ENCODE measurements at places on chromosomes 6 and 20.

GRCh38 chr6:163308629-163309440 lies 105.7 kb upstream of the QKI start:
- DNase-seq, result no peak

GRCh38 chr20:4766631-4767030 lies 44.9 kb downstream of the PRND start:
- DNase-seq, result no peak

DNA sequence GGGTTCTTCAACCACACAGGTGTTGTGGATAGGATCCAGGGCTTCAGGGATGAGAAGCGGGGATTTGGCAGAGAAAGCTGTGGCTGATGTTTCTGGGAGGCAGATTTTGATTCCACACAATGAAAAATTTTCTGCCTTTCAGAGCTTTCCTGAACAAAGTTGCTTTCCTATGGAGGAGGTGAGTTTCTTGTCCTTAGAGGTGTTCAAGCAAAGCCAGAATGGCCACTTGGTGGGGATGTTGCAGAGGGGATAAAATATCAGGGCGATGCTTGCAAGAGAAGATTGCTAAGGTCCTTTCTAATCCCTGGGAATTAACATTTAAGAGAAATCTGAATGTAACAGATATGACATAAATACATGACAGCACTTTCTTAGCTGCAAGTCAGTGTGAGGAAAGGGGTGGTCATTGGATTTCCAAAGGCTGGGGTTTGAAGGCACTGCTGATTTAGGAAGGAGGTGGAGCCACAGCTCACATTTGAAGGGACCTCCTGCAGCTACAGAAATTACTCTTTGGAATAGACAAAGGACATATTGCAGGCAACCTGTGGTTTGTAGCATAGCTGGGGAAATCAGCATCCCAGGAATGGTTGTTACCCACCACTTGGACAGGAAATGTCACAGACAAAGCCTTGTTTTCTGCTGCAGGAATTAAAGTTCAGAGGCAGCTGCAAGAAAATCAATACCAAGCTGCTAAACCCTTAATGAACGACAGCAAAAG lies 271.1 kb upstream of the CHD6 start:
- DNase-seq, result no peak

GRCh38 chr6:118750143-118750542 lies 98.8 kb upstream of the CEP85L start:
- no peak for DNase-seq

GRCh38 chr6:24721461-24722215 lies 2.7 kb upstream of the C6orf62 start:
- no peak for DNase-seq

DNA sequence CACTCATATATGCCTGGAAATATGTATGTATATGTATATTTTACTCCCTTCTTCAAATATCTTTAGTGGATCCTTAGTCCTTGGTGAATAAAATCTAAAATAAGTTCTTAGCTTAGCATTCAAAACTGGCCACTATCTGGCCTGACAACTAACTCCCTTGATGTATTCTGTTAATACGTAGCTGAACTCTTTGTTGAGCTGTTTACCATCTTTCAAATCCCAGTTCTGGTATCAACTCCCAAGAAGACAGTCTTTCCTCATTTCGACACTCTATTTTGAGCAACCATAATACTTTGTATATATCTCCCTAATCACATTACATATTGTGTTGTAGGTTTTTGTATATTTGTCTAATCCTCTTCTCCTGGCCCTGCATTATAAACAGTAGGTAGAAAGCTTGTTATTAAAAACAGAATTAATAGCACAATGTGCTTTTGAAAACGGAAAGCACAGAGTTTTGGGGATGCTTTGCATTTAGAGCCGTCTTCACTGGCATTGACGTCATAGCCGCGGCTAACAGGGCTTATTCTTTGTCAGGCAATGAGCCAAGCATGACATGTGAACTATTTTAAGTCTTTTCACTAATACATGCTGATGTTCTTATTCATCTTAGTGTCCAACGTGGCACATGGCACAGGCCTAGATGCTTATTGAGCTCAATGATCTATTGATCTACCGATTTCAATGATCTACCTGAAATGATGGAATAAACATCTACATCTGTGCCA lies 47.2 kb upstream of the CCN2 start:
- no peak for DNase-seq

DNA sequence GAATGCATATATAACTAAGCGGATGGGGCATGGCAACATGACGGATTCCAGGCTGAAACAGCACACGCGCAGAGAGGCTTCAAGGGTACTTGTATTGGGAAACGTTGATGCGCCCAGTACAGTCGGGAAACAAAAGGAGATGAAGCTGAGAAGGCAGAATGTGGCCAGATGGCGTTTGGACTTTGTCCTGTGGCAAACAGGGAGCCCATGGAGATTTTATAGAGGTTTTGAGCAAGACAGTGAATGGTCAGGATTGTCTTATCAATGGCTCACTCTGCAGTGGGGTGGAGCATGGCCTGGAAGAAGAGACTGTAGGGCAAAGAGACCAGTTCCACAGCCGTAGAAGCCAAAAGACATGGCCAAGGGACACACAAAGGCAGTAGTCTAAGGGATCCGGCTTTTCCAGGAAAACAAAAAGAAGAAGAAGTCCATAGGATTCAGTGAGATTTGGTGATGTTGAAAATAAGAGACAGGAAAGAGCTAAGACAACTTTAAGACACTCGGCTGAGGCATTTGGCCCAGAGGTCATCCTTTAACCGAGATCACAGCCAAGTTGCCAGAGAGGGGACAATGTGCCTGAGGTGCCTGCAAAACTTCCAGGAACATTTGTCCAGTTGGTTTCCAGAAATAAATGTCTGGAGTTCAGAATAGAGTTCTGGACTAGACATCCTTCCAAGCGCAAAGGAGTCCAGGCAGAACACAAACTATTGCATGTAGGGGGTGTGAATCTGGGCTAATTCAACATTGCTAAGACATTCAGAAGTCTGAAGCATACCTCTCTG lies 123.0 kb upstream of the RREB1 start:
- no peak for DNase-seq

GRCh38 chr6:157873735-157874344 lies 50.8 kb downstream of the SNX9 start:
- peak; percentile 81 for DNase-seq

GRCh38 chr6:82775361-82775760 lies 290.3 kb downstream of the UBE3D start:
- no peak for DNase-seq

- no peak for DNase-seq
Measured at GRCh38 chr6:30483677-30484279, 5.5 kb upstream of the HLA-E start.

DNA sequence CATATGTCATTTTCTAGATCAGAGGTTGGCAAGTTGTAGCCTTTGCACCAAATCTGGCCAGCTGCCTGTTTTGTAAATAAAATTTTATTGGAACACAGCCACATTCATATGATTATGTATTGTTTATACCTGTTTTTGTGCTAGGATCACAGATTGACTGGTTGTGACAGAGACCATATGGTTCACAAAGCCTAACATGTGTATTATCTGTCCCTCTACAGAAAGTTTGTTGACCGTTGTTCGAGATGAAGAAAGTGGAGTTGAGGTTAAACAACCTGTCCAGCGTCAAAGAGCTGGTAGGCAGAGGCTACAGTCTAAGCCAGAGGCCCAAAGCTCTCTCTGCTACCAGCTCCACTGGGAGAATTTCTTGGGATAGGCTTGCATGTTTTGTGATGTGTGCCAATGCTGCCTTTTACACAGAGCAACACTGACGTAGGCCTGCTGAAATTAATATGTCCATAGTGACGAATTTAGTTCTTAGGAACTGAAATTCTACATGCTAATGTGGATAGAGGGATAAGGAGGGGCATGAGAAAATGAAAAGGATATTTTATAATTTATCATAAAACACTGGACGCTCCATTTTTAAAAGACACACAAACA lies 11.7 kb upstream of the IGF2R start:
- DNase-seq, result no peak

- no peak for DNase-seq
Measured at GRCh38 chr6:145031001-145031400, 704.3 kb downstream of the EPM2A start.

- no peak for DNase-seq
Measured at GRCh38 chr20:57350081-57350710, 859 bp upstream of the RAE1 start.

DNA sequence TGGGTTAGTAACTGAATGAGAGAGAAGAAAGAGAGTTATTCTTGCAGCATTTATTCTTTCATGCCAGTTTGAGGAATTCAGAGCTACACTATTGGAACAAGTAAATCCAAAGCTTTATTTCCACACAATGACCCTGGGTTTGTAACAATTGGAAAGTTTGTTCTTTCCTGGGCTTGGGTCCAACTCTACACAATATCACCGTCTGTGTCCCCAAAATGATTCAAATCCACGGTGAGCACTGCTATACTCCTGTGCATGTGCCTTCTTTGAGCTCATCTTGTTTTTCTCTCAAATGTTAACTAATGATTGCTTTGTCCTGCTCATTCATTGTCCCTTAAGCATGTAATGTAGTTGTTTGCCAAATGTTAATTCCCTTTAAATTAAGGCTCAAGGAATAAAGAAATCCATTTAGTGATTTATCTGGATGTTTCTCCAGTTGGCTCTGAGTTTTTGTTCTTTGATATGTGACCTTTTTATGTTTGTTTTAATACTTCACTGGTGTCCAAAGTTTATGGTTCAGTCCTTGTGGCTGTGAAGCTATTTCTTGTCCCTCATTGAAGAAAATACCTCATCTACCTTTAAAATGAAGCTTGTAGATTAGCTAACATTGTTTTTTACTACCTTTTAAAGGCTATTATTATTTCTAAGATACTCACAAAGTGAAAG lies 20.5 kb upstream of the CRISP3 start:
- DNase-seq, result no peak

DNA sequence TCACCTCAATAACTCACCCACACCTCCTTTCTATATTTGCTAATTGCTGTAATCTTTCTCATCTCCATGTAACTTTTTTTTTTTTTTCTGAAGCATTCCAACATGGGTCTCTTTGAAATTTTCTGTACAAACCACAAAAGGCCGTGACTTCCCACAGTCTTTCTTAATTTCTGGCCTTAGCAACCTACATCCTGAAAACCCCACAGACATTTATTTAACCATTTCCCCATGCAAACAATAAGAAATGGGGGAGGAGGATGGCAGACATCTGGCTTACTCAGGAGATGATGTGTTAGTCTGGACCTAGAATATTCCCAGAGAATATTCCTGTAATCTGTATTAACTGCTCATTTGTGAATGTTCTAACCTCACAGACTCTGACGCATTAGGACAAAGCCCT lies 57.6 kb downstream of the MEP1A start:
- no peak for DNase-seq

DNA sequence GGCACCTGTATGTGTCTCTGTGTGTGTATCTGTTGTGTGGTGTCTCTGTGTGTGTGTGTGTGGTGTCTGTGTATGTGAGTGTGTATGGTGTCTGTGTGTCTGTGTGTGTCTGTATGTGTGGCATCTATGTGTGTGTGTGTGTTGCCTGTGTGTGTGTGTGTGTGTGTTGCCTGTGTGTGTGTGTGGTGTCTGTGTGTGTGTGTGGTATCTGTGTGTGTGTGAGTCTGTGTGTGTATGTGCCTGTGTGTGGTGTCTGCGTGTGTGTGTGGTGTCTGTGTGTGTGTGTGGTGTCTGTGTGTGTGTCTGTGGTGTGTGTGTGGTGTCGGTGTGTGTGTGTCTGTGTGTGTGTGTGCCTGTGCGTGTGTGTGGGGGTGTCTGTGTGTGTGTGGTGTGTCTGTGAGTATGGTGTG lies 31.7 kb upstream of the VEGFA start:
- no peak for DNase-seq

- no peak for DNase-seq
Measured at GRCh38 chr20:35317416-35318210, 25.4 kb upstream of the FAM83C start.

- no peak for DNase-seq
Measured at GRCh38 chr20:18739751-18740166, 73.8 kb upstream of the SCP2D1 start.

DNA sequence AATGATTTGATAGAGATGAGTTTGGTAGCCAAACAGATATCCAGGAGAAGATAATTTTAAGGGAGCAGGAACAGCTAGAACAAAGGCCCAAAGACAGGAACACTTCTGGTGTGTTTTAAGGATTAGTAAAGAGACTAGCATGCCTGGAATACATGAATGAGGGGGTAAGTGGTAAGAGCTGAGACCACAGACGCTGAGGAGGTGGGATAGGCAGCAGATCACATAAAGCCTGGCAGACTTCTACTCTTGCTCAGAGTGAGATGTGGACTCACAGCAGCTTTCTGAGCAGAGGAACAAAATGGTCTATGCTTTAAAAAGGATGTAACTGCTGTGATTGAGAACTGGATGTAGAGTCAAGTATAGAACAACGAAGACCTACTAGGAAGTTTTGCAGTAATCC lies 100.1 kb downstream of the EPHA7 start:
- no peak for DNase-seq

- no peak for DNase-seq
Measured at GRCh38 chr6:26550250-26550993, 12.3 kb downstream of the HMGN4 start.

GRCh38 chr6:29171736-29172135 lies 1.0 kb downstream of the OR2J2 start:
- no peak for DNase-seq

DNA sequence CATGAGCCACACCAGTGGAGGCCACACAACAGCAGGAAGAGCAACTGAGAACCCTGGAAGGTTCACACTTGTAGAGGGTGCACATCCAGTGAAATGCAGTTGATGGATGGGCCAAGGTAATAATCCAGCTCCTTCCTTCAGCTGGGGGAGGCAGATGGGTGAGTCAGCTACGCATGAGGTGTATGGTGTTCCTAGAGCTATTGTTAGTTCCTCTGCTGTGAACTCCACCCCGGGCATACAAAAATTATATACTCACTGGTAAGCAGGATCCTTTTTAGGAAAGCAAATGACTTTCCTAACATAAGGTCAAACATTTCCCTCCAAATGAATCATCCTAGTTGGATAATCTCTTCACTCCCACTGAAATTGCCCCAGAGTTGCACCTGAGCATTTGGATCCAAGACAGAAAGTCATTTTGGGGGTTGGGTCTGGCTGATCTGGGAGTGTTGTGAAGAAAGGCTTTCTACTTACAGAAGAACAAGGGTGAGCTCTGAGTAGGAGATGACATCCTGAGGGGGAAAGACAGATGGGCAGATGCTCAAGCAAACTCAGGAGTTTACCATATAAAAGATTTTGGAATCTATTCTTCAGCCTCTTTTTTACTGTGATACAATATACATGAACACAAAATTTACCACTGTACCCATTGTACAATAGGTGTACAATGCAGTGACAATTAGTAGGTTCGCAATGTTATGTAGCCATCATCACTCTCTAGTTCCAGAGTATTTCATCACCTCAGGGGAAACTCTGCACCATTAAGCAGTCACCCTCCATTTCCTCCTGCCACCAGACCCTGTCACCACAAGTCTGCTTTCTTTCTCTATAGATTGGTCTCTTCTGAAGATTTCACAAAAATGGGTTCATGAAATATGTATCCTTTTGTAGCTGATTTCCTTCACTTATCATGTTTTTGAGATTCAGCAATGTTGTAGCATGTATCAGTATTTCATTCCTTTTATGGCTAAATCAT lies 11.1 kb downstream of the HLA-F start:
- no peak for DNase-seq

DNA sequence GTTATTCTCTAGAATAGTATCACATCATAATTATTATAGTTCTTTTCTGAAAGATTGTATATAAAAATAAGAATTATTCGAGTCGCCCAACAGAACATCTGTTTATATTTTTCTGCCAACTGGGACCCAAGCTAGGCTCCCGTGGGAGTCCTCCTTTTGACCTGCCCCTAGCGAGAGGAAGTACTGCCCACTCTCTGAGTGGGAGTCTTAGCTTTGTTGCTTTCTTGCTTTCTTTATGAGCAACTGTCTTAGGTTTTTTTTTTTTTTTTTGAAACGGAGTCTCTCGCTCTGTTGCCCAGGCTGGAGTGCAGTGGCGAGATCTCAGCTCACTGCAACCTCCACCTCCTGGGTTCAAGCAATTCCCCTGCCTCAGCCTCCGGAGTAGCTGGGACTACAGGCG lies 202.0 kb upstream of the ZNF184 start:
- no peak for DNase-seq
